GM18507 (cell line): ENCODE measurements at places on chromosomes 11 and 22.

- no peak for DNase-seq
Measured at GRCh38 chr11:93972790-93973189, 48.4 kb upstream of the HEPHL1 start.

DNA sequence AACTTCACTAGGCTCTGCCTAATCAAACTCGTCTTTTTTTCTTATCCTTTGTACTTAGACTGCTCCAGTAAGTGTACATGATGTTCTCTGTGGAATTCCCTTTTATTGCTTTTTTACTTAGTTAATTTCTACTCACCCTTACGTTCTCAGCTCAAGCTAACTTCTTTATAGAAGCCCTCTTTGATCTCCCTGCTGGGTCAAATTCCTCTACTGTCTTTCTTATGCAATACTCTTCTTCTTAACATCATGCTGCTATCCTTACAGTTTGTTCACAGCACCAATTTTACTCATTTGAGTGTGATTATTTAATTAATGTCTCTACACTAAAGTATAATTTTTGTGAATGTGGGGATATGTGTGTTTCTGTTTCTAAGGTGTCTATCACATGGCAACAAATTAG, 498.3 kb downstream of the CNTN5 start:
- DNase-seq = no peak

DNA sequence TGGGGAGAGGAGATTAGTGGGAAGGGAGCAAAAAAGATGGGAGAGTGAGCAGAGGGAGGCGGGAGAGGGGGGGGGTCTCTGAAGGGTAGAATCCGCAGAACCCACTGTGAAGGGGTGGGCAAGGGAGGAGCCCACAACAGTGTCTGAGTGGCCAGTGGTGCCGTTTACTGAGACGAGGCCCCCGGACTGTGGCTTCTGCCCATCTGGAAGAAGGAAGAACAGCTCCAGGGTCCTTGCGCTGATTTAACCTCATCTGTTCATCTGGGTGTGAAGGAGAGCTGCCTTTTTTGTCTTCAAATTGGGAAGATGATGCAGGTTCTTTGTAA, 45.7 kb upstream of the ANO1 start:
- no peak for DNase-seq

GRCh38 chr11:67372321-67372992, 941 bp downstream of the CLCF1 start:
- no peak for DNase-seq

DNA sequence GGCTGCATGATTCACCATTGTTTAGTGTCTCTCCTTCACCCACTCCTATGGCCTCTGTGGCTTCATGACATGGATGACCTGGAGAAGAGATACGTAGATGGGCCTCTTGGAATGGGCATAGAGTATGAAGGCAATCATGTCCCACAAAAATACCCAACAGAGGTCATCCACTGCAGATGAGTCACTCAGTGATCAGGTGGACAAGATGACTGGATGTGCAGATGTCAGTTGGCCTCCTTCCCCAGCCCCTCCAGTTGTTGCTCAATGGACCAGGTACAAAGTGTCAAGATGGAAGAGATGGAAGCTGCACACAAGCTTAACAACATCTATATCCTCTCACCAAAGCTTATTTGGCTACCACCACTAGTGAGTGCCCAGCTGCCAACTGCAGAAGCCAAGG, 41.0 kb upstream of the CLPB start:
- no peak for DNase-seq

DNA sequence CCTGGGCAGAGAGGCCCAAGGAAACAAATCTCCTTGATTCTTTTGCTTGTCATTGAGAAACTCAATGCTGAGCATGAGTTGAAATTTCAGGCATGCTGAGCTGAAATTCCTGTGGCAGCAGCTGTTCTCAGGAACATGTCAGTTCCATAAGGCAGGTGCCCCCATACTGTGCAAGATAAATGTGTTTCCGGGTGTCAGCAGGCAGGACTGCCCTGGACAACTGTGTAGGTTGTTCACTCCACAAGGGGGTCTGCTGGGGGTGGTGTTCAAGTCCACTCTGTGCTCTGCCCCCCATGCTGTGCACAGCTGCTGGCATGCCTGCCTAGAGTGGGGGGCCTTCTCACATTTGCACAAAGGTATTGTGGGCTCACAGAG, 133.7 kb downstream of the CTTN start:
- no peak for DNase-seq

DNA sequence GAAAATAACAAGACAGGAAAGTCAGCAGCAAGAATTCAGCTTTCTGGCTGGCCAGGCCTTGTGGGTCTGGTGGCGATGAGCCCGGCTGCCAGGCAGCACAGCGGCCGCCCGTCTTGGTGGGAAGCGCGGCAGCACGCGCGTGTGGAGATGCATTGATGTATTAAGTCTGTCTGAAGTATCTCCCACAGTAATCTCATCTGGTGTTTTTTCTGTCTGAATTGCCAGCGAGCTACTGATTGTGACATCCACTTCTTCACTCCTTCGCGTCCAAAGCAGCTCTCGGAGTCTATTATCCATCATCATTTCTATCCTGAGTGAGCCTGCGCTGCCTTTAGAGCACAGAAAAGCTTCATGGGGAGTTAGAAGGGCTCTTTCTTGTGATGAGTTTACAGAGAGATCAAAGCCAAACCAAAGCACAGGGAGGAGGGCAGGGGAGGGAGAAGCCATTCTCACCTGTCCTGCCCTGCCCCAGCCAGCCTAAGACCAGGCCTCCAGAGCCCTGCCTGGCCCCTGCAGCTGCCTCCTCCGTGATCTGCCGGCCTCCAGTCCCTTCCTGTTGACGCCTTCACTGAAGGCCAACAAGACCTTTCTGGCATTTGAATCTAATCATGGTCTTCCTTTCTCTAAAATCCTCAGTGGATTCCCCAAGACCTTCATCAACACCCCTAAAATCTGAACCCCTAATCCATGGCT, 1419.0 kb downstream of the TBC1D22A start:
- DNase-seq = no peak

- no peak for DNase-seq
Measured at GRCh38 chr11:135009125-135009524, 597.1 kb upstream of the B3GAT1 start.

DNA sequence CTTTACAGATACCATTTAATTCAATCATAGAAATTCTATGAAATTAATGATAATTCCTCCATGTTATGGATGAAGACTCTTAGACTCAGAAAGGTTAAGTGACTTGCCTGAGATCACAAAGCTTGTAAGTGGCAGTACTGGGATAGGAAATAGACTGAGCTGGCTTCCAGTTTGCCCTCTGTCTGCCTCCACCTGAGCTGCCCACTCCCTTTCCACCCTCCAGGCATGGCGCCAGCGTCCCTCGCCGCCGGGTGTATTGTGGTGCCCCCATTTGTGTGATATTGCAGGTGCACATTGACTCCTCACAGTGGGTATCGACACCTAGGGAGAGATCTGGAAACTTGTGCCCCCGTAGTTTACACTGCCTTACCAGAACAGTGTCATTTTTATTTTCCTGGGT, 9.4 kb upstream of the RPS3 start:
- DNase-seq = no peak

DNA sequence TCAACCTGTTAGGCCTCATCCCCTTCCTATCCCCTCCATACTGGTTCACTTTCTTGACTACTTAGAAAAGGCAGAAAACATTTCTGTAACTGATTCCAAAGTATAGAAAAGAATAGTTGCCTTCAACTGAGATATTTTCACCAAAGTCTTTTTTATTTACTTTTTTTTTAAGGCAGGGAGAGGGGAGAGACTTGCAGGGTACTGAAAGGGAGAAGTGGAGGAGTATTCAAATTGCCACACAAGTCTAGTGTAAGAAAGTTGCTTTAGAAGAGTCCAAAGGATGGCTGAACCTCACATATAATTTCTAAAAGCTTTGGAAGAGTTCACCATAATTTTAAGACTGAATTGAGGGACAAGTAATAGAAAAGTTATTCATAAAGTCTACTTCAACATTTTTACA, 6.3 kb downstream of the PHF21A start:
- DNase-seq = no peak
